ENCODE measurements at places on chromosomes 13 and 19.

DNA sequence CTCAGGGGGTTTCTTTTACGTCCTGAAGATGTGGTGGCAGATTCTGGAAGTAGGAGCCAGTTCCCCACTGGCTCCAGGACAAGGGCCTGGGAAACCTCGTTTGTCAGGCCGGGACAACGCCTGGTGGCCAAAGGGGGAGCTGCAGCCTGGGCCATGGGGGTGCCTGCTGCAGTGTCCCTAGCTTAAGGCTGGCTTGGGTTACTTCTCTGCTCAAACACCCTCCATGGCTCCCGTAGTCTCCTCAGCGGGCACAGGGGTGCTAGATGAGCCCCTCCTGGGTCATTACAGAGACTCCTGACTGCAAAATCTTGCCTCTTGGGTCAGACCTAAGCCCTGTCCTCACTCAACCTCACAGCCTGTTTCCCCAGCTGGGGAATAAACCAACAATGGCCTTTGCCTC is 14.7 kb downstream of the CILP2 start:
- DNase-seq, result no peak

- DNase-seq, result peak; percentile 91
Measured at GRCh38 chr13:52450793-52451116, 321 bp upstream of the VPS36 start.

DNA sequence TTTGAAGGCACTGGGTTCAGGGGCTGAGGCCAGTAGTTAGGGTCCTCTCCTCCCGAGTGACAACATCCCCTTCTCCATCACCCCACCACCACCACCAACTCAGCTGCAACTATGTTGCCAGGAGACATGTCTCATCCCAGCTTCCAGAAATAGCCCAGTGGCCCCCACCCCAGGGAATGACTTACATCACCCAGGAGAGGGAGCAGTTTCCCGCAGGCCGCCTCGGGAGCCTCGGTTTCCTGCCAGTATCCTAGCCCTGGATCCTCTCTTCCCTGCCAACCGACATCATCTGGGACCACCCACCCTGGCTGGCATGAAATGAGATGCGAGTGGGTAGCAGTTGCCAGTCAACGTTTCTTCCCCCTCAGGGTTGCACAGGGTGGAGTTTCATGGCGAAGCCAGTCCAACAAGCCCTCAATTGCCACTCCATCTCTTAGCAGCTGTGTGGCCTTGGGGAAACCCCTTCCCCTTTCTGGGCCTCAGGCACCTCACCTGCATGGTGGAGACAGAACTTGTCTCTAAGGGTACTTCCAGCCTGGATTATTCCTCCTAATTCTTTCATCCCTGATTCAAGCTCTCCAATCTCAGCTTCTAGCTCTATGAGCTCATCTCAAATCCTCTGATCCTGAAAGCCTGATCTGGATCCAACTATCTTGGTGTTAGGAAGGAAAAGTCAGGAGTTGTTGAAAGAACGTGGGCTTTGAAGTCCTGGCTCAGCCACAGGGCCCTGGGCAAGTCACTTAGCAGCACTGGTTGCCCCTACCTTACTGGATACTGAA is 3.9 kb upstream of the GSK3A start:
- no peak for DNase-seq

DNA sequence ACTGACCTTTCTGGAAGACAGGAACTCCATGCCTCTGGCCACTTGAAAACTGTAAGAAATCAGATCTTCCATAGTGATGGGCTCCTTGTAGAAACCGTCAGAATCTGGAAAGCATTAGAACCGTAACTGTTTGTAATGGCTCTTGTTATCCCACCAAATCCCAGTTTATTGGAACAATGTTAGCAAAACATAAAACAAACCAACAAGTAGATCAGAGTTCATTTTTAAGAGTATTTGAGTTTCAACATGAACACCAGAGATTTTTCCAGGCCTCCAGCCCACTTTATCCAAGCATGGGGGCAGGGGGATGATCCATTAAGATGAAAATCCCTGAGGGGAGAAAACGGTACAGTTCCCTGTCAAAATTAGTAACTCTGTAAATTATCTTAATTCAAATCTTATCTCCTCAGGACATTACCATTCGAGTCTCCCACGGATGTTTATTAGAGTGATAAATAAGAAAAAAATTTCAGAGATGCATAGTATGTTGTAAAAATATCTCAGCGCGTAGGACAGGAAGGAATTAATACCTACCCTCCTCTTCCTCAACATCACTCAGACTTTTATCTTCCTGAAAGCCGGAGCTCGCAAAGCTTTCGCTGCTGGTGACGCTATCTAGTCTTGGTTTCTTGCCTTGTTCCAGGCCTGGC is 172.5 kb downstream of the FLT1 start:
- no peak for DNase-seq

- no peak for DNase-seq
Measured at GRCh38 chr13:32428581-32429432, 877 bp upstream of the N4BP2L1 start.

GRCh38 chr13:42717176-42717575 is 64.2 kb upstream of the FAM216B start:
- no peak for DNase-seq

DNA sequence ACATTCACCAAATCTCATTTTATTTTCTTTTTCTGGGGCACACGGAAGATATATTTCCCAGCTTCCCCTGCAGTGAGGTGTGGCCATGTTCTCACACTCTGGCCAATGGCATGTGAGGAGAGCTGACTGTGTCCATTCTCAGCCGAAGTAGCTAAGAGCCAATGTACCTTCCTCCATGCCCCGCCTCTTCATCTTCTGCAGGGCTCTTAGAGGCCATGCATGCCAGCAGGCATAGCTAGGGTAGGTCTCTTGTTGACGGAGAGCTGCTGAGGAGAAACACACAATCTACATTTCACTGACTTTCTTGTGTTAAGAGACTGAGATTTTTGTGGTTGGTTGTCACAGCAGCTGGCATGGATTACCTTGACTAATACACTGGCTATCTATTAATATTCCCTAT is 9.8 kb upstream of the MICU2 start:
- no peak for DNase-seq

DNA sequence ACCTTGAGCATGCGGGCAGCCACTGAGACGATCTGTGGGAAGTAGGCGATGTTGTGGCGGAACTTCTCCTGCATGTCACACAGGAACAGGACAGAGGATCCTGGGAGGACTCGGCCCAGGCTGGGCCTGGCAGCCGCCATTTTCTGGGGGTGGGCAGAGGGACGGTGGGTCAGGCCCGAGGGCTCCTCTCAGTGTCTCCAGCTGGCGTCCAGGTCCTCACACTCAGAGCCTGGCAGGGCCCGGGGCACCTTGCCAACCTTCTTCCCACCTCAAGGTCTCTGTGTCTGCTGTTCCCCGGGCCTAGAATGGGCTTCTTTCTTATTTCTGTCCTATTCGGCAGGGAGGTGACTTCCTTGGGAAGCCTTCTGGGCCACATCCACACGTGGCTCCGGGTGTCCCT is 5.1 kb downstream of the ISOC2 start:
- DNase-seq, result no peak

DNA sequence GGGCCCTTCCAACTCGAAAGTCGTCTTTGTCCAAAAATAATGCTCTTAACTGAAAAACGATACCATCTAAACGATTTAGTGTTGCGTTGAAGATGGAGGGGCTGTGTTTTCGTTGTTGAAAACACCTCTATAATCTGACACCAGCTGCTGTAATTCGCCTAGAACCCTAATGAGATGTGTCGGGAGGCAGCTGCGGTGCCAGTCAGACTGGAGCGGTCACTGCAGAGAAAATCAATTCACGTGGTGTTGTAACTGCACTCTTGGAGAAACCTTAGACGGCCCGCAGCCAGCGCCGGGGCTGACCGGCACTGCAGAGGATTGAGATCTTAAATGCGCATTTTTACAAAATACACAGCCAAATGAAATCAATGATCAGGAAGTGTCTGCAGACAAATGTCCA is 339.1 kb downstream of the ZNF536 start:
- DNase-seq, result no peak

- DNase-seq, result no peak
Measured at GRCh38 chr13:99261059-99261458, 2.9 kb upstream of the GPR18 start.

- no peak for DNase-seq
Measured at GRCh38 chr13:82092312-82092711, 1751.4 kb upstream of the SPRY2 start.

- DNase-seq, result no peak
Measured at GRCh38 chr19:47485210-47485609, 1.2 kb upstream of the KPTN start.

GRCh38 chr13:108000998-108001397 is 214.3 kb downstream of the LIG4 start:
- no peak for DNase-seq

- DNase-seq, result no peak
Measured at GRCh38 chr19:13797870-13798269, 2.6 kb downstream of the ZSWIM4 start.

GRCh38 chr13:64371045-64371444 is 2859.1 kb downstream of the PCDH9 start:
- no peak for DNase-seq

GRCh38 chr13:91346062-91346461 is 1.4 kb upstream of the MIR17HG start:
- no peak for DNase-seq

DNA sequence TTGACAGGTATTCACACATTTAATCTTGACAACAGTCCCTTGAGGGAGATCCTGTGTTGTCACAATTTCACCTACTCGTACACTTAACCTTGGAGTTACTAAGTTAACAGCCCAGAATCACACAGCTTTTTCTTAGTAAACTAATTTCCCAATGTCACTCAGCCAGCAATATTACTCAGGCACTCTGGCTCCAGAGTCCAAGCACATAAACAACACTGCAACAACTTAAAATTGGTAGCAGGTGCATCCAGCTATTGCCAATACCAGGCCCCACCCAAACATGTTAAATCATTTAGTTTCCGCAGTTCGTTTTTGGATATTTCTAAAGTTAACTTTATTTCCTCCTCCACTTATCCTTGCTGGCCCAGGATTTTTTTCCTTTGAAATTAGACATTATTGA is 32.7 kb downstream of the LIG4 start:
- no peak for DNase-seq

- DNase-seq, result no peak
Measured at GRCh38 chr19:15437355-15438123, 12.2 kb downstream of the WIZ start.

- DNase-seq, result no peak
Measured at GRCh38 chr19:45767881-45768654, 984 bp downstream of the SIX5 start.

DNA sequence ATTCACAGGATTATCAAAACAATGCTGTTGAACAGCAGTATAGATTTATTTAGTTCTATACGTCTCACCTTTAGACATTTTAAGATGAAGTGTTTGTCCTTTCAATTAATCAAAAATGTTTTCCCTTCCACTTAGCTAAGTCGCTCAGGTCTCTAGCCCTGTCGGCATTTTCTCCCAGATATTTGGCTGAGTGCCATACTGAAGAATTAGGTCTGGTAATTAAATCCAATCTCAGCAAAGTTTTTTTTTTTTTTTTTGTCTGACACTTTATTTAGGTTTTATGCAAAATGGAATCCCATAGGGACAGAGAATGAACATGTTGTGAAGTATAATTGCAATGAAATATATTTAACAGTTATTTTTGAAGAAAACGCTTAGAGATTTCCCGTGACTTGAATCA is 44.1 kb downstream of the RFC3 start:
- no peak for DNase-seq

DNA sequence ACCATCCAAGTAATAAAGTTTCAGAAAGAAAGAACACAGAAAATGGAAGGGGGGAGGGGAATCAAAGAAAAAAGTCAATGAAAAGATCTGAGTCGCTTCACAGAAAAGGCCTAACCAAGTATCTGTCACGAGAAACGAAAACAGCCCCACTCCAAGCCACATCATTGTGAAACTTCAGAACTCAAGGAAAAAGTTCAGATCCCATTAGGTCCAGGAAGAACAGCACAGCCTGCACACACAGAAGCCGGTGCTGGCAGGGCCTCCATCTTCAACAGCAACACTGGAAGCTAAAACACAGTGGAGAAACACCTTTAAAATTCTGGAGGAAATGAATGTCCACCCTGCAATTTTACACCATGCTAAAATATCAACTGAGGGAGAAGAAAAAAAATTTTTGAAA is 8.0 kb downstream of the STK24 start:
- DNase-seq, result no peak
